ENCODE measurements at places on chromosomes 12 and 14. TPM values are rescaled to one million over a fixed set of nuclear protein-coding genes. Genes with fewer than 3 reads are reported as not detected.

DNA sequence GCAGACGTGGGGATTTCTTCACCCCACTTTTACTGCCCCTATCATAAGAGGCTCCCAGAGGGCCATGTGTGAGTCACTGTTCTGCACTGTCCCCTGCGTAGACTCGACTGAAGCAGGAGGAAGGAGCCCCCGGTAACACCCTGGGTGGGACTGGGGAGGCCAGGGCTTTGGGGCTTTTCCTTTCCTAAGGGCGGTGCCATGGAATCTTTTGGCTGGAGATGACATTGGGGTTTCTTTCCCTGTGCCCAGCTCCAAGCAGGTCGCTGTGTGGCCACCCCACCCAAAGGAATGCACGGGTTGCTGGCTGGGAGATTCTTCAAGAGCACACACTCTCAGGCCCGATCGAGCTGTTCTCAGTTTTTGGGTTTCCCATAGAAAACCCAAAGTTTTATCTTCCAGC is 62.3 kb upstream of the RIN3 start:
- no peak for DNase-seq

DNA sequence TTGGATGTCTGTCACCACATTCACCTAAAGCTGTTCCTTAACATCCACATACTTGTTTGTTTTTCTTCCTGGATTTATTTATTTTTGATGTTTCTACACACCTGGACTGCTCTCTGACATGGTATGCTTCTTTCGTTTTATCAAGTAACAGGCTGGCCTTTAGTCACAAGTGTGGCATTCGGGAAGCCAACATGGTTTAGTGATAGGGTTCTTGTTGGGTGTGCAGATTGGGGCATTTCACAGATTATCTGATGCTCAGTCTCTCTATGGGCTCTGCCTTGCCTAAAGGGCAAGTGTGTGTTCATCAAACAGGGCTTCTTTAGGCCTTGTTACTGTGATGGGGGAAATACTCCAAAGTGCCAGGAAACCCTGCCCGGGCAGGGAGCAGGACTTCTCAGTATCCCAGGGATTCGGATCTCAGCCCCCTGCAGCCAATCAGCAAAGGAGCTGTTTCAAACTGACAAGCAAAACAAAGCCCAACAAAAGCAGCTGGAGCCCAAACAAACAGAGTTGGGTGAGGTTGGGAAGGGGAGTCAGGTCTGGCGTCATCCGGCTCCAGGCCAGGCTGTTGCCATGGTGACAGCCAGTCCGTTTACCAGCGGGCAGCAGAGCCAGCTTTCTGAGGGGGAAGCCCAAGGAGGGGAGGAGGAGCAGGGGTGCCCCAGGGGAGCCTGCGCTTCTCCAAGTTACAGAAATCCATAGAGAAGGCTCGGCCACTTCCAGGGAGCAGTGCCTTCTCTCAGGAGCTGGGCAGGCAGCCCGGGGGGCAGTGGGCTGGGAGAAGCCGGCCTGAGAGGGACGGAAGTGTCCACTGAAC is 31.9 kb downstream of the FOS start:
- peak; percentile 93 for DNase-seq

- no peak for DNase-seq
Observed at GRCh38 chr14:104072586-104072985, 12.9 kb upstream of the ASPG start.

DNA sequence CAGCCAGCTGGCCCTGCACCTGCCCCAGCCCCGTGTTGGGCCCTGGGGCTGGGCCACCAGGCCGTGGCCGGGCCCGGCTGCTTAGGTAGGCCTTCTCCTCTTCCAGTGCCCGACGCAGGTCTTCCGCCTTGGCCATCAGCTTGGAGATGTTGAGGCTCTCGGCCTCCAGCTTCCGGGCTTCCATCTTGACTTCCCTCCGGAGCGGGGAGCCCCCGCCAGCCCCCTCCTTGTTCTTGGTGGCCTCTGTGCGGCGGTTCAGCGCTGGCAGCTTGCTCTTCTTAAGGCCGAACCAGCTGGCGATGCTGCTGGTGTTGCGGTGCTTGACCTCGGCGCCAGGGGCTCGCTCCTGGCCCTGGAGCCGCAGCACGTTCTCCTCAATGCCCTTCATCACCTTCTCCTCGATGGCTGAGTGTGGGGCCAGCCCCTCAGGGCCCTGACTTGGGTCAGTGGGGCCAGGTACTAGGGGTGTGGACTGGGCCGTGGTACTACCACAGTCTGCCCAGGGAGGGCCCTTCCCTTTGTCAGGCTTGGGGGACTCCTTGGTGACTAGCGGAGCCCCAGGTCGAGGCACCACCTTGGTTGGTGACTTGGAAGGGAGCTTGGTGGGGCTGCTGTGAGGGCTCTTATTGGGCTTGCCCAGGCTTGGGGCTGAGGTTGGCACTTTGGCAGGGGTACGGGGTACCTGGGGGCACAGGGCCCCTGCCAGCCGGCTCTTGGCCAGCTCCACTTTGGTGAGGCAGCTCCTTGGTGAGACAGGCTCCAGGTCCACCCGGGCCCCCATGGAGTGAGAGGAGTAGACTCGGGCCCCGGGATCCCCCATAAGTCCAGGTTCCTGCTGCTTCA is 33.2 kb downstream of the NCKAP5L start:
- no peak for DNase-seq

- no peak for DNase-seq
Observed at GRCh38 chr14:32809255-32809654, 129.4 kb upstream of the NPAS3 start.

DNA sequence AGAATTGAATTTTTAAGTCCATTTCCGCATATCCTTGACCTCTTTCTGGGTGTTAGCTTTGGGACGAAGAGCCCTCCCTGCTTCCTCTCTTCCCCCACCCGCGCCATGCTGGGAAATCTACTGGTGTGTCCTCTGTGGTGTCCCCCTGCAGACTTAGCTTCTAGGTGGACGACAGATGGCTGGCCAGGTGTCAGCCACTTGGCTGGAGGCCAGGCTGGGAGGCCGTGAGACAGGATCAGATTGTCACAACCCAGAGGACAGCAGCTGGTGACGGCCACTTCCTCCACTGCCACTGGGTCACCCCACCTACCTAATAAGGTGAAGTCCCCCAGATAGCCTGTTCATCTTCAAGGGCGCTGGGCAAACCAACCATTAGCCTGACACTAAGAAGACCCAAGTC is 13.3 kb upstream of the DTX1 start:
- no peak for DNase-seq

DNA sequence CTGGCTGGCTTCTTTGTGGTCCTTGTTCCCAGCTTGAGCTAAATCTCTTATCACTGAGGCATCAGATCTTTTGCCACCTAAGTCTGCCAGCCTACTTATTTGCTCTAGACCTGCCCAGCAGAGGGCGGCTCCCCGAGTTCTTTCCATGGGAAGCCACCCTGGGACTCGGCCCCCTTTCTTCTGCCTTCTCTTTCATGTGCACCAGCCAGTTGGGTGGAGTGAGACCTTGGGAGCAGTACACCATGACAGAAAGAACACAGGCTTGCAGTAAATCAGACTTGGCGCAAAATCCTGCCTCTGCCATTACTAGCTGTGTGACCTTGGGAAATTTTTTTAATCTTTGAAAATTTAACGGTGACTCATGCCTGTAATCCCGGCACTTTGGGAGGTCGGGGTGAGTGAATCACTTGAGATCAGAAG is 7.4 kb downstream of the SMAGP start:
- peak; percentile 50 for DNase-seq

- DNase-seq = no peak
Observed at GRCh38 chr12:113880988-113881962, 84.8 kb downstream of the RBM19 start.

DNA sequence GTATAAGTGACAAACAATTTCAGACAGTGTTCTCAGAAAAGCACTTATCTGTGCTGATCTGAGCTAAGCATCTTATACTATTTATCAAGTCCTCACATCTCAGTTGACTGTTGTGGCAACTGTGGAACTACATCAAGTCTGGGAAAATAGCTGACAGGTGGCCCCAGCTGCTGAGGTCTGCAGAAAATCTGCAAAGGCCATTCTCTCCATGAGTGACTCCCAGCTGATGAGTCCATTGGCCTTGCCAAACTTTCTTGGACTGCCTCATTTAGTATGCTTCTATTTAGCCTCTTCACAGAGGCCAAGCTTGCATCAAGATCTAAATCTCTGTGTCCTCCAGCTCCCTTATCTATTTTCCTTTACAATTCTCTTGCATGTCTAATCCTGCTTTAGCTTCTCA is 174.5 kb upstream of the RBM19 start:
- no peak for DNase-seq

DNA sequence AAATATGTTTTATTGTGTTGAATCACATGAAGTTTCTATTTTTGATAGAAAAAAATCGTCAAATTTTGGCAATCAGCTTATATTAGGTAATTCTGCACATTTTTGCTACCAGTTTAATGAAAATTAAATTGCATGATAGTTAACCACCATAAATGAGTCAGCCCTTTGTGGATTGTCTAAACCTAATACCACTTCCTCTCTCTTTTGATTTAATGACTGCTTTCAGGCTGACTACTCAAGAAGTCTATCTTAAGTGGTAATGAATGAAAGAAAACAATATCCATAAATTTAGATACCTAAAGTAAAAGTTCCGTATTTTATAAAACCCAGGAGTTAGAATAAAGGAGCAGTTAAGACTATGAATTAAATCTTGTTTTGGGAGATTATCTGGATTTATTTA is 450.5 kb downstream of the TMEM117 start:
- peak; percentile 13 for DNase-seq

DNA sequence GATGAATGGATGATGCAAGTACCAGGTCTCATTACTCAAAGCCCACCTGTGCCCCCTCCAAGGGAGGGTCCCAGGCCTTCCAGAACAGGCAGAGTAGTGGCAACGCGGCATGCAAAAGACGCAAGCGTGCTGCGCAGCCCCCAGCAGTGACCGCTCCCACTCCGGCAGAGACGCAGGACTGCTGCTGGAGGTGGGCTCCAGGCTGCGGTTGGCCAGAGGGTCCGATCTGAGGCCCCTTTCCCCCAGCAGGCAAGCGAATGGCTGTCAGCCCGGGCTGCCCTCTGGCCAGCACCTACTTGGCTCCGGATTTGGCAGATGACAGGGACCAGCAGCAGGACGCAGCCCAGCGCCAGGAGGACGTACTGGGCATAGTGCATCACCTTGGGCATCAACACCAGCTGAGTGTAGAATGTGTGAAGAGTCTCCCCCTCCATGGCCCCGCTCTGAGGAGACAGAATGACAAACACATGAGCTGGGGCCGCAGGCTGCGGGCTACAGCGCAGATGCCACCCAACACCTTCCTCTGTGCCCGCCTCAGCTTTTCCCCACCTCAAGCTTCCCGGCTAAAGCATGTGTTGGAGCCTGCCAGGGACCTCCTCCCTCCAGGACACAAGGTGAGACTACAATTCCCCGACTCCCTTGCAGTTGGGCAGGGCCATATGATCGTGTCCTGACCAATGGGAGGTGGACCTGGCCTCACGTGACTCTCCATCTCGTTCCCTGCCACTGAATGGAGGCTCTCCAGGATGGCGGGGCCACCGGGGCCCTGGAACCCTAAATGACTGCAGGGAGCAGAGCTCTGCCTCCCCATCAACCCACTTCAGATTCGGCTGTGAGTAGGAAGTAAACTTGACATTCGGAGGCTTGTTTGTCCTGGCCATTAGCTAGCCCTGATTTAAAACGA is 77.4 kb downstream of the SCARB1 start:
- DNase-seq = peak; percentile 86

GRCh38 chr14:67575684-67576083 is 24.4 kb downstream of the PIGH start:
- no peak for DNase-seq

DNA sequence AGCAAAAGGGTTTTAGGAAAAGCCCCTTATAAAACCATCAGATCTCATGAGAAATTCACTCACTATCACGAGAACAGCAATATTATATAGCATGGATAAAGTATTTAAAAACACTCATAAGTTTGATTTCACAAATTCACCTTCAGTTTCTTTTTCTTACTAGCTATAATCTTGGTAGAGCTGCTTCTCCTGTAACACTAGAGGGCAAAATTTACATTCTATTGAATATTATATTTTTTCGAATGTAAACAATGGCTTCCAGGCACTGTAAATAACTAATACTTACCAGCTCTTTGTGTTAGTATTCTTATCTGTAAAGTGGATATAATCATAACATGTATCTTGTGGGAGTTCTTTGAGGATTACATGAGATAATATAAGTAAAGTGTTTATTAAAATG is 259.6 kb downstream of the CCER1 start:
- no peak for DNase-seq

- DNase-seq = no peak
Observed at GRCh38 chr14:76591266-76591665, 170.0 kb upstream of the VASH1 start.

GRCh38 chr14:73795974-73796373 is 55.7 kb upstream of the PTGR2 start:
- peak; percentile 56 for DNase-seq

- peak; percentile 78 for DNase-seq
Observed at GRCh38 chr12:46300910-46301309, 32.1 kb upstream of the SLC38A1 start.

- no peak for DNase-seq
Observed at GRCh38 chr12:124609041-124609989, 41.9 kb upstream of the NCOR2 start.

DNA sequence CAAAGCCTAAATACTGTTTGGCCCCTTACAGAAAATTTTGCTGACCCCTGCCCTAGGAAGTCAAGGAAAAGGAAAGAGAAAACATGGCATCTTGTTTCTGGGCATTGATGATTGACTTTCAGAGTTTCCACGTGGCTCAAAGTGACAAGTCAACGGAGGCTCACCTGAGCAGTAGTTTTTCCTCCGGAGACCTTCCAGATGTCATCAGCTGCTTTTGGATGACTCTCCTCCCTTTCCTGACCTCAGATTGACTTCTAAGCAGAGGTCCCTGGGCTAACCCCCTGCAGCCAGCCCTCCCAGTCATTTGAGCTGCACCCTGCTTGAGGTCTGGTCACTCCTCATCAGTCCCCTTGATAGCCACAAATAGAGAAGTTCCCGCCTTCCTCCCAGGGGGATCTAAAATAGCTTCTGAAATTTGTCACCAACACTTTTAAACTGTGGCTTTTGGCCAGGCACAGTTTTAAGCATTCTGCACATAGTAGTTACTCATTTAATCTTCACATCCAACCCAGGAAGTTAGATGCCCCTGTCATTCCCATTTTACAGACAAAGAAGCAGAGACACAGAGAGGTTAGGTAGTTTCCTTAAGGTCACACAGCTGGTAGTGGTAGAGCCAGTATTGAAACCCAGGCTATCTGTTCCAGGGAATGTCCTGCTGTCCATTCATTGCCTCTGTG is 143.4 kb downstream of the CHST11 start:
- no peak for DNase-seq

The DERA gene
- total RNA-seq = 81.0 TPM

The E2F7 gene
- total RNA-seq = 3.9 TPM

The TUNAR gene
- total RNA-seq = not detected

The IGFBP6 gene
- 49.8 TPM for total RNA-seq

The TBX5 gene
- not detected for total RNA-seq

The BHLHE41 gene
- 5.9 TPM for total RNA-seq

The PLD4 gene
- 0.10 TPM for total RNA-seq

The SMAGP gene
- total RNA-seq = 3.6 TPM

The RD3L gene
- total RNA-seq = not detected

The BCL7A gene
- total RNA-seq = 14.0 TPM

The CLEC2D gene
- 6.6 TPM for total RNA-seq

The TRMT61A gene
- 14.4 TPM for total RNA-seq

The B3GNT4 gene
- 0.36 TPM for total RNA-seq

The CLEC2A gene
- total RNA-seq = not detected

The G2E3 gene
- total RNA-seq = 12.3 TPM

The NPAS3 gene
- 0.10 TPM for total RNA-seq

The B4GALNT3 gene
- 2.3 TPM for total RNA-seq

The DYNC1H1 gene
- total RNA-seq = 604 TPM

The ADCY6 gene
- total RNA-seq = 44.2 TPM

The SRRM4 gene
- not detected for total RNA-seq

The PDE3A gene
- 0.29 TPM for total RNA-seq

The CCDC184 gene
- total RNA-seq = 0.08 TPM

The SMIM41 gene
- not detected for total RNA-seq

The SLC17A8 gene
- total RNA-seq = not detected

The IGF1 gene
- 0.24 TPM for total RNA-seq

Data from myocyte (in vitro differentiated cells).